Cortex of kidney (tissue), 1 donor: ENCODE measurements at places on chromosomes 3 and 15.

DNA sequence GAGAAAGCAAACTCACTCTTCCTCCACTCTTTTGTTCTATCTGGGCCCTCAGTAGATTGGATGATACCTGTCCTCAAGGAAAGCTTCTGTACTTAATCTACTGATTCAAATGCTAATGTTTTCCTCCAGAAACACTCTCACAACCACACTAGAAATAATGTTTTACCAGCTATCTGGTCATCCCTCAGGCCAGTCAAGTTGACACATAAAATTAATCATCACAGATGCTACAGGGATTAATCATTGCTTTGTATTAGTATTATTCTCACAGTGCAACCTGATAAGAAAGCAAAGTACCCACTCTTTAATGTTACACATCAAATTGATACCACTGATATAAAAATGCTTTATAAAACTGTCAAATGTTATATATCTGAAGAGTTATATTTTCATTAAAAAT is 52.9 kb upstream of the ARL6 start:
- DNase-seq: no peak

- DNase-seq: no peak
Measured at GRCh38 chr3:177679568-177680471, 482.5 kb upstream of the TBL1XR1 start.

DNA sequence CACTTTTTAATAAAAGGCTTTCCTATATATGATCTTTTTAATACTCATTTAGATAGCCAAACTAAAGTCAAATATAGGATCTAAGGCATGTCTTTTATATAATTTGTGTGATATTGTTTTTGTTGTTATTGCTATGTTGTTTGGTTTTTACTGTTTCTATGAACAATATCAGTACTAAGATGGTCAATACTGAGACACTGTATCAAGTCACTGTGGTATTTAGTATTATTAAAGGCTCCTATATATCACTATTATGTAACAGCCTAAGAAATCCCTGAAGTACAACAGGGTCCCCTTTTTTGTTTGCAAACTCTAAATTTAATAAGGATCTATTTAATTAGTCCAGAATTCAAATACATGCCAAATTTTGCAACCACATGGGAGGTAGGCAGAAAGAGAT is 61.9 kb downstream of the TBC1D5 start:
- DNase-seq: no peak

- no peak for DNase-seq
Measured at GRCh38 chr3:194592798-194593752, 40.1 kb downstream of the TMEM44 start.

- DNase-seq: no peak
Measured at GRCh38 chr3:123448536-123449101, at the start of gene ADCY5. Gene ADCY5 (minus strand): TSS chr3:123449090. CDS start chr3:123448545, 545 bp downstream.

DNA sequence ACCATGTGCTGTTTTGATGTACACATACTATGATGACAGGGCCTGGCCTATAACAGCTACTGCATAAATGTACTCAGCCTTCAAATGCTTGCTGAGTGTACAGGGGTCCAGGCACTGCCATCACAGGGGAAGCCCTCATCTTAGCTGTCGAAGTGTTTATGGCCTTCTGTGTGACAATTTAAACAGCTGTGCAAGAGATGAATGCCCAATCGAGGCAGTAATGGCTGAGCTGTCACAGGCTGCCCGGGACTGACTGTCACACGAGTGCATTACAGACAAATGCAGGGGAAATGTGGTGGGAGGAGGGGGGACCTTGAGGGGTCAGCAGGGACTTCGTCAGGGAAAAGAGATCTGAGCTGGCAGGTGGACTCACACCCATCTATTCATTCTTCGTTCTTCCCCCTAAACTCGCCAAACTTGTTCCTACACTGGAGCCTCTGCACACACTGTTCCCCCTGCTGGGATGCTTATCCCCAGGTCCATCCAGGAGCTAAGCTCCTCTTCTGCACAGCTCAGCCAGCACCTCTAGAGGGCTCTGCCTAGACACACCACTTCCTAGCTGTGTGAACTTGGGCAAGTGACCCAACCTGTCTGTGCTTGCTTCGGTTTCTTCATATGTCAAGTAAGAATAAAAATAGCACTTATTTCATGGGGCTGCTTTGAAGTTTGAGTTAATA is 156.2 kb upstream of the IQSEC1 start:
- no peak for DNase-seq

DNA sequence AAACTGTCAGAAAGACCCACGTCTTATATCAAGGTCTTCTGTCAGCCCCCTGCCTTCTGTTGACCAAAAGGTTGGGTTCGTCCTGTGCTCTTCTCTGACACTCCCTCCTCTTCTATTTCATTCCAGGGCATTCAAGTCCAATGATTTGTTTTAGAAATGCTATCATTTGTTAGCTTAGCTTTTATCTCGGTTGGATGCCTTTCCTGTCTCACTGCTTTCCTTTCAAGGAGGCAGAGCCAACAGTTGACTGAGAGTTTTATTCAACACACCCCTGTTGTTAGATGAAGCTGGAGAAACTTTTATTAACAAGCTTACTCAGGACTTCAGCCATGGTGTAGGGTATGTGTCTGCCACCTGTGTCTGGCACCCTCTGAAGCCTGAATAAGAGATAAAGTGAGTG is 112.0 kb upstream of the SLC7A14 start:
- no peak for DNase-seq

DNA sequence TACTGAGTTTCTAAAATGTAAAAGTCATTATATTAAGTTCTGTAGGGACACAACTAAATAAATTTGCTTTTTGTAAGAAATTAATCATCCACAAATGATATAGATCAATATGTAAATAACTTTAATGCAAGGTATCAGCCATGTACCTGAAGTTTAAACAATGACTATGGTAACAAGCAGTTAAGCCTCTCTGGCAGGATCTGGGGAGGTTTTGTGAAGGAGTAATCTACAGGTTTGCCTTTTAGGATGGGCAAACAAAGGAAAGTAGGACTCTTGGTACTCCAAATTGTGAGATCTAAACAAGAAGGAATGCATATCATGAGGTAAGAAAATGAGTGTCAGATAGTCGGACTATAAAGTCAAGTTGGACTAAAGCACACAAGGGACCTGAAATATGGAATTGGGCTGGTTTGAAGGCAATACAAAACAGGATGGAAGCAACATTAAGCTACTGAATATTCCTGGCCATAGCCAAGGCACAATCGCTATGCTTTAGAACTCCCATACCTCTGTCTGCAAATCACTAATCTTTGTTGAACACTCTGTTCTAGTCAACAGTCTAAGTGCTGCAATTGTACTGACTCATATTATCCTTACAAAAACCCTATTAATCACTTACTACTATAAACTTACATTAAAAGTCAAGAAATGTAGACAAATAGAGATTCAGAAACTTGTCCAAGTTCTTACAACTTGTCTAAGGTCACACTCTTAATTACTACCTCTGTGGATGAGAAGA is 412.8 kb downstream of the DIPK2A start:
- no peak for DNase-seq

GRCh38 chr3:196519718-196520082 is 4.6 kb upstream of the SMCO1 start:
- DNase-seq: no peak

GRCh38 chr15:57158589-57158988 is 217.7 kb upstream of the CGNL1 start:
- no peak for DNase-seq

DNA sequence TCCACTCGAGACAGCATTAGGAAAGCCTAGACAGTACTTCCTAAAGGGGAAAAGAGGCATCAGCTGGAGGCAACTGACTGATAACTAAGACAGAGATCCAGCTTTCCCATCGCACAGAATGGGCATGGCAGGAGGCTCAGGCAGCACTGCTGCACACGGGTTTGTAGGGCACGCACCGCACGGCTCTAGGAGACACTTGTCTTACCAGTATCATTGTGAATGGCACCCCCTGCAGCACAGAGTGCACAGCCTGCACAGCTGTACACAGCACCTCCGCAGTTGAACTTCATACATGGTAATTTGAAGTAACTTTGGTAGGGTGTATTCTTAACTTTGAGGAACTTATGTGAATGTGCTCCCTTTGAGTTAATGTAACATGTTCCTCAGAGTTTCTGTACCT is 281.6 kb downstream of the PLCL2 start:
- no peak for DNase-seq

- no peak for DNase-seq
Measured at GRCh38 chr15:85578941-85579701, 198.7 kb downstream of the AKAP13 start.

GRCh38 chr15:92365906-92366305 is 27.8 kb upstream of the ST8SIA2 start:
- DNase-seq: no peak

GRCh38 chr3:56885453-56885852 is 83.7 kb upstream of the ARHGEF3 start:
- no peak for DNase-seq

- no peak for DNase-seq
Measured at GRCh38 chr3:123949641-123950040, 11.4 kb downstream of the CCDC14 start.

- DNase-seq: no peak
Measured at GRCh38 chr3:146265720-146266119, 14.8 kb upstream of the PLSCR4 start.

DNA sequence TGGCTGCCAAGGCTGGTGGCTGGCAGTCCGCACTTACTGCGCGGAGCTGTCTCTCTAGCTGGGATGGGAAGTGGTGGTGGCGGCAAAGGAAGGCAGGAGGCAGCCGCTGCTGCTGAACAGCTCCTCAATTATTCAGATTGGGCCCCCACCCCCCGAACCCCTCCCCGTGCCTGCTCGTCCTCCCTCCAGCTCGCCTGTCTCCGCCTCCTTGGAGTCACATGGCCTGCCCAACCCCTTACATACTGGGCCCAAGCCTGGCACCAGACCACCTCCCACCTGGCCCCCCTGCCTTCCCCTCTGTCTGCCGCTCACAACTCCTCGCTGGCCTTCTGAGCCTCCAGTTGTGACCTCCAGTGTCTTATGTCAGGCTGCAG is at the start of gene SLC7A14:
Gene SLC7A14, minus strand, starts transcription at position 139 of the 374 bp plus-strand sequence. CDS start 59,139 bp downstream, outside the sequence.
- DNase-seq: no peak

DNA sequence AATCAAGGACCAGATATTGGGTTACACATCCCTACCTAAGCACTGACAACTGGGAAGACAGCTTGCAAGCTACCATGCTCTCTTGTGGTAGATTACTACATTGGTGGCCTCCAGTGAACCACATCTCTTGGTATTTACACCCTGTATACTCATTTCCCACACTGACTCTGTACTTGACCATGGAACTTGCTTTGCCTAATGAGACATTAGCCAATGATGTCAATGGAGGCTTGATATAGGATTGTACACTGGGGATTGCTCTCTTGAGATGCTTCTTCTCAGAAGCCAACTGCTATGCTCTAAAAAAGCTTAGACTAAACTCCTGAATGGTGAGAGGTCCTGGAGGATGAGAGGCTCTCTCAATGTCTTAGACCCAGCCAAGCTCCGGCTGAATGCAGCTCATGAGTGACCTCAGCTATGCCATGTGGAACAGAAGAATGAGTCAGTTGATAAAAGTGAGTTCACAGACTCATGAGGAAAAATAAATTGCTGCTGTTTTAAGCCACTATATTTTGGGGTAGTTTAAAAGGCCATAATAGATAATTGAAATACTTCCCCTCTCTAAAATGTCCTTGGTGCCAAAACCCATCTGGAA is 61.5 kb upstream of the GALNT15 start:
- no peak for DNase-seq

DNA sequence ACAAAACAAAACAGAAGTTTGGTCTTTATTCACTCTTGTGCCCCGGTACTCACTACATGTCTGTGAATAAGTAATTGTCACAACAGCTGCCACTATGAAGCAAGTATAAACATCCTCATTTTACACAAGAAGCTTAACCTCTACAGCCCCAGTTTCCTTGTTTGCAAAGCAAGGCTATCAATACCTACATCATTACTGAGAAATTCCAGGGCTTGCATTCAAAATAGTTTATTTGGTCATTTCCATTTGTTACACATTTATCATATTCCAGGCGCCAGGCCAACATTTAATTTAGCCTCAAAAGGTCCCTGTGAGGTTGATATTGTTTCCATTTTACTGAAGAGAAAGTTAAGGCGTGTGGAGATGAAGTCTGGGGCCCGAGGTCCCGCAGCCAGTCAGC is 161.4 kb upstream of the LRTM1 start:
- DNase-seq: no peak

GRCh38 chr15:78950902-78951840 is 6.3 kb upstream of the CTSH start:
- DNase-seq: no peak

DNA sequence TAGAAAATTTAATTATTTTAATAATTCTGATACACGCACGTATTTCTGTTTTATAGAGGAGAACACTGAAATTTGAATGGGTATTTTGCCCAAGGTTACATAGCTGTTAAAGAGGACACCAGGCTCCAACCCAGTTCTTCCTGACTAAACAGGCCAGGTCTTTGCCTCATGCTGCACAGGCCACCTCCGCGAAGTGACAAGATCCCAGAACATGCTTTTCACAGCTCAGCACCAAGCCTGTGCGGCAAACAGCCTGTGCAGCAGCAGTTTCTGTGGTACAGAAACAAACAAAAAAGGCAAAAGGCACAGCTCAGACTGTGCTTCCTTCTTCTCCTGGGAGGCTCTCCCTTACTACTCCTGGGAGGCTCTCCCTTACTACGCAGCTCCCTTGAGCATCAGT is 6.5 kb downstream of the FOXL2 start:
- no peak for DNase-seq

DNA sequence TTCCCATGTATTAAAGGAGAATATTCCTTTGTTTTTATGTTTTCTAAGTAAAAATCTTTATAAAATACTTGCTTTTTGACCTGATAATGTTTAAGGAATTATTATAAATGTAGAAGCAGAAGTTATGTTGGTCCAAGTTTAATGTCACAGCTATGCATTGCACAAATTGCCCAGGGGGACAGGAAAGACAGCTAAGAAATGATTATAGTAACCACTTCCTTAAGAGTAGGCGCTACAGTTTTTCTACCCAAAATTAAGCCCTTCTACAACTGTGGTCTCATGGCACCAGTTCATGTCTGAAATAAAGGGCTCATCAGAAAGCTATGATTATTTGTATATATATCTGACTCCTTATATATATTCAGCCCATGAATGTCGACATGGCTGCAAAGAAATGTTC is 176.4 kb downstream of the GBE1 start:
- DNase-seq: no peak

GRCh38 chr3:100400419-100400779 is 490 bp downstream of the TOMM70 start:
- no peak for DNase-seq

GRCh38 chr3:51709675-51710074 is 2.8 kb downstream of the GRM2 start:
- DNase-seq: no peak
